ENCODE measurements at places on chromosomes 7 and 10.

GRCh38 chr10:7610651-7611389, 55.9 kb downstream of the ITIH5 start:
- DNase-seq, result no peak

- no peak for DNase-seq
These were observed 227.0 kb downstream of the BUB3 start for GRCh38 chr10:123381224-123381623.

DNA sequence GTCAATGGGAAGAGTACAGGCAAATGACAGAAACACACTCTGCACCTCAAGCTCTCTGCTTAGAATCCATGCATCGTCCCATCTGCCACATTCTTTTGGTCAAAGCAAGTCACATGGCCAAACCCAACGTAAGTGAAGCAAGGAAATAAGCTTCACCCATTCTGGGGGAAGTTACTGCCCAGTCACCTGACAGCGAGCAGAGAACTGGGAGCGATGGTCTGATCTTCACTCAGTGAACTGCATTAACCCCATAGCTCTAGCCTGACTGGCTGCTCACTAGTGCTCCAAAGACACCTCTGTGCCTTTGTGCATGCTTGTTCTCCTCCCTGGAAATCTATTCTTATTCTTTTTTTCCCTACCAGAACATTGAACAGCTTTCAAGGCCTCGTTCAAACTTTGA, 89.9 kb downstream of the APBB1IP start:
- DNase-seq, result no peak

- DNase-seq, result no peak
These were observed 142.4 kb downstream of the ADCY1 start for GRCh38 chr7:45716380-45717203.

GRCh38 chr7:112484671-112485167, 3.9 kb downstream of the LSMEM1 start:
- DNase-seq, result no peak

DNA sequence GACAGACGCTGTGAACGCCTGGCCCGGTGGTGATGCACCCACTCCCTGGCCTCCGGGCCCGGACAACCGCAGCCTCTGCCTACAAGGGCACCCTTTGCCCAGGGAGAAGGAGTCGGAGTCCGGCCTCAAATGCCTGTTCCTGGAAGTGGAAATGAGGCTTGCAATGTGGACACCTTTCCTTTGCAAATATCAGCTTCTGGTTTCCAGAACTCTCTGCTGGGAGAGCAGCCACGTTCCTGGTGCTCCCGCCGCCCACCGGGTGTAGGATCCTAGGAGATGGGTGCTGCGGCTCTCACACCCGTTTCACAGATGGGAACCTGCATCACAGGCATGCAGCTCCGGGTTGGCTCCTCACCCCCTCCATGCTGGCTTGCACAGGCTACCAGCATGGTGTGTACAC, 2.9 kb downstream of the FOXL3 start:
- DNase-seq, result no peak

GRCh38 chr10:5282137-5282536, 82.6 kb upstream of the UCN3 start:
- DNase-seq, result no peak

DNA sequence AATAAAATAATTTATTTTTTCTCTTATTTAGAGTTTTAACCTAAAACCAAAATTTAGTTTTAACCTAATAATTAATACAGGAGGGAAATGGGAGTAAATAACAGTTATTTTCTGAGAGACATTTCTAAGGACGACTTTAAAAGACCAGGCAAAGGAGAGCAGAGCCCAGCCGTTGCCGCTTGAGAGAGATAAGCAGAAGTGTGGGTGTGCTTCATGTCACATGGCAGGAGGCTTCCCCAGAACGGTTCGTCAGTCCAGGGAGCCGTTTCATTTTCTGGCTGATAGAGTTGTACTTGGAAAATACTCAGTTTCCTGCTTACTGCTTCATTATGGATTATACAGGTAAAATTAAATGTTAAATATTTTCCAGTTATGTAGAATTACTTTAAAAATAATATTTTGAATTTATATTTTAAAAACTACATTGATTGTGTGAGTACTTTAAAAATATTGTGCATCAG, 61.4 kb downstream of the ST7 start:
- DNase-seq, result no peak

DNA sequence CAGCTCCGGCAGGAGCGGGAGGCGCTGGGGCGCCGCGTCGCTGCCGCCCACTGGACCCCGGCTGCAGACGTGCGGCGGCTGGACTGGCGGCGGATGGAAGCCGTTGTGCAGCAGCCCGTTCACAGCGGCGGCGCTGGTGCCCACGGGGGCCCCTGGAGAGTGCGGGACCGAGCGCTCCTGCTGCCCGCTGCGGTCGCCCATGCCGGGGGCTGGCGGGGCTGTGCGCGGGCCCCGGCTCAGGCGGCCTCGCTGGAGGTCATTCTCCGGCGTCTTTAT, 413 bp downstream of the PANK1 start:
- no peak for DNase-seq

Measured in stimulated activated CD8-positive, alpha-beta memory T cell treated with anti-CD3 and anti-CD28 coated beads, Interleukin-15, amount 100 ng/mL, for 24 hours (primary cell).